ENCODE measurements at places on chromosomes 5 and 9. TPM values are rescaled to one million over a fixed set of nuclear protein-coding genes. Genes with fewer than 3 reads are reported as not detected.

DNA sequence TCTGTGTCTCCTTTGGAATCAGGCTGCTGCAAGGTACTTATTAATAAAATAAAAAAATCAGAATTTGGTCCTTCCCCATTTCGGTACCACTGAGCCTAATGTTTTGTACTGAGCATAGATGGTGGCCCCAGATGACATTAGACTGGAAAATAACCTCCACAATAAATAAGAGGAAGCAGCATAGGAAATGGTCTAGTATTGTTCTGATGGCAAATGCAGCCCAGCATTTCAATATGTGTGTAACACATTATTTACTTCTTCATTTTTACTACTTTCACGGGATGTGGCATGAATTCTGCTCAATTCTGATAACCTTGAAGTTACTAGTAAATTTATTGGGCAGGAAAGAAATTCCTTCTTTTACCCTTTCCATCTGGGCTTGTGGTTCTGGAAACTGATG, 295.6 kb downstream of the ADGRV1 start:
- DNase-seq: no peak

- DNase-seq: no peak
Measured at GRCh38 chr5:127838661-127839060, 135.5 kb downstream of the CCDC192 start.

DNA sequence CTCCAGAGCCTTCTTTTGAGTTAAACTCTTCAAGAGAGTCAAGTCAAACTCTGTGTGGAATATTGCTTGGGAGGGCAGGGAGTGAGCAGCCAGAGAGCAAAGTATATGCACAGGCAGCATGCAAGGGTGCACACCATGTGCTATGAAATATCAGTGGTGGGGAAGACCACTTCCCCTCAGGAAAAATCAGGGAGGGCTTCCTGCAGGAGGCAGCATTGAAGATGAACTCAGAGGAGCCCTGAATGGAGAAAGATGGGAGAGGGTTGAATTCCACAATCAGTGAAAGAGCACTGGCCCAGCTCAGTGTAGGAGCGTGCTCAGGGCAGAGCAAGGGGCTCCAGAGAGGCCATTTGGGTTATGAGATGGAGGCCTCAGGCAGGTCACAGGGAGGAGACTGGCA, 41.9 kb downstream of the CCDC180 start:
- DNase-seq: no peak

The PCDHB9 gene
- polyA plus RNA-seq: 4.8 TPM

GRCh38 chr9:83445703-83446265, 92.4 kb downstream of the FRMD3 start:
- no peak for DNase-seq

GRCh38 chr5:157708866-157709265, 22.4 kb upstream of the THG1L start:
- DNase-seq: no peak

The PAEP gene
- 4.2 TPM for polyA plus RNA-seq

- DNase-seq: no peak
Measured at GRCh38 chr5:176400382-176401156, 12.0 kb downstream of the HIGD2A start.

GRCh38 chr9:117779760-117780159, 75.6 kb downstream of the TLR4 start:
- DNase-seq: no peak

The ENHO gene
- polyA plus RNA-seq: 1.2 TPM

The GARNL3 gene
- 40.0 TPM for polyA plus RNA-seq

DNA sequence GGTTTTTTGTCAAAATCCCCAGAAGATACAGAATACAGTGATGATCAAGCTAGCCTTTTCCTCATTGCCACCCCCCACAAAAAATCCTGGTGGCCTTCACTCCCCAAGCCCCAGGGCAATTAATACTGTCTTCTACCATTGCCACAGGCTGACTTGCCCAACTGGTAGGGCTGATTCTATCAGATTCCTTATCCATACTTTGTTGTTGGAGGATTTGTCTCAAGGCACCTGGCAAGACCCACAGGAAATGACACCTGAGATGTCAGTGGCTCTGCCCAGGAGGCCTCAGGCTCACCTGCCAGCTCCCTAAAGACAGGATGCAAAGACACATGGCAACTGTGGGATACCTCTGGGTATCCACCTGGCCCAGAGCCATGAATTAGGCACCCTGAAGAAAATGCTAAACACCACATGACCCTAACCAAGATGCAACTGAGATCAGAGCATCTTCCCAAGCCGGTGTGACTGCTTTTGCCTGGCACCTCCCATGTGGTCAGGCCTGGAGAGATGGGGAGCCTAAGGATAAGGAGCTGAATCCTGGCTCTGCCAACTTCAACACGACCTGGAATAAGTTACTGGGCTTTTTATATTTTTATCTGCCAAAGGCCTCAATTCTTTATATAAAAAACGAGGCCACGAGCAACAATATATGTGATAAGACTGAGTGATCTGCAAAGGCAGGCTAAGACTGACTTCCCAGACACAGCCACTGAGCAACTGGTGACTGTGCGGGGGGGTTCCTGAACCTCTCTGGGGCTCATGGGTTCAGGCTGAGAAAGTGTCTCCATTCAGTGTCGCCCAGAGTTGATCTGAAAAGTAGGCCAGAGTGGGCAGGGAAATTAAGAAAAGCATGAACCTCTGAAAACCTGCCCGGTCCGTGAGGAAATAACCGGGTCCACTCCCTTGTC, 944 bp downstream of the ATOX1 start:
- no peak for DNase-seq

The CENPP gene
- 3.2 TPM for polyA plus RNA-seq

The LCN1 gene
- not detected for polyA plus RNA-seq

- no peak for DNase-seq
Measured at GRCh38 chr5:33834334-33834733, 57.5 kb downstream of the ADAMTS12 start.

The FST gene
- polyA plus RNA-seq: 0.60 TPM

DNA sequence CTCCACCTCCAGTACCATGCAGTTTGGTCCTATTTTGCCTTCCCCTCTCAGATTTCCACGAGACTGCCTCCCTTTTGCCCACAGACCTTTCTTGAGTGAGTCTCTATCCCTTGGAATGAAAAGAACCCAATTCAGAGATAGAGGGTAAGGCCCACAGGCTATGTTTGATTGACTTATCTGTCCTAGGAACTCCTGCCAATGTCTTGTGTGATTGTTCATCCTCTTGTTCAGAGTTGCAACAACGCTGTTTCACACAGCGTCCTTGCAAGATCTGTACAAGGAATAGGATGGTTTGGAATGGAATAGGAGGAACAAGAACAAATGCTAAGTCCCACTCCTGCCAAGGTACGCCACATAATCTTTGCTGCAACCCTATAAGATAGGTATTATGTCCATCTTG, 142.2 kb upstream of the ABCA1 start:
- no peak for DNase-seq

DNA sequence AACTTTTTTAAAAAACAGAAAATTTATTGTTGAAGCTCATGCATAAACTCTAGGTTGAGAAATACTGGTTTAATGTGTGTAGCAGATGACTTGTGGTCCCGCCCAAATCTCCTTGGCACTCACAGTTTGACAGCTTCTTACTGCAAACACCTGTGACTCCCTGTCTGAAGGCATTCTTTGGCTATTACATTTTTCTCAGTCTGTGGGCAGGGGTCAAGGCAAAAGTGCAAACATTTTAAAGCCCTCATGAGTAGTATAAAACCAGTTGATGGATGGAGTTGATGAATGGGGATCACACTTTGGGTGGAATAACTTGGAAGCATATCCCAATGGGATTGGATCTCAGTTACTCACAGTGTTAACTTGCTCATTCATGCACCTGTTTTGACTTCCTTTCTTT, 1007.0 kb upstream of the NUDT12 start:
- no peak for DNase-seq

- no peak for DNase-seq
Measured at GRCh38 chr5:573206-573605, 38.9 kb upstream of the CEP72 start.

- no peak for DNase-seq
Measured at GRCh38 chr5:109349388-109349787, 60.4 kb downstream of the PJA2 start.

The NOXA1 gene
- 7.1 TPM for polyA plus RNA-seq

The HAVCR2 gene
- polyA plus RNA-seq: 2.6 TPM

DNA sequence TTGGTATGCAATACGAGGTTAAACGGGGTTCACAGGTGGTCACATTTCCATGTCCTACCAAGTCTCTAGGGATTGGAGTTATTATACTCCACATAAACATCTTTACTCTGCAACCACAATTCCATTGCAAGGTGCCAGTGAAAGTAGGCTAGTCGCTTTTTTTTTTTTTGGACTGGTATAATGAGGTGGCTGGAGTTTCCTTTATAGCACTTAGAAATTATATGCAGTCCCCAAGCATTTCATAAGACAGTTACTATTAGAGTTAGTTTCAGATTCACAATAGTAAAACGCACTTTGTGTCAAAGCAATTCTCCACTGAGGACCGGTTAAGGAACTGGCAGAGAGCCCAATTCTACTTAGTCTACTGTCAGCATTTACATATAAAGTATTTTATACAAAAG, 1.4 kb downstream of the MEF2C start:
- no peak for DNase-seq
